ENCODE measurements at places on chromosomes 11 and 22. TPM values are rescaled to one million over a fixed set of nuclear protein-coding genes. Genes with fewer than 3 reads are reported as not detected.

OR2D2 gene
- total RNA-seq = 0.38 TPM

OR5B21 gene
- not detected for total RNA-seq

GLB1L2 gene
- total RNA-seq = 14.8 TPM

OPCML gene
- under 0.01 TPM for total RNA-seq

PHF21B gene
- 4.2 TPM for total RNA-seq
